Lung (tissue), 17 donors: ENCODE measurements at places on chromosomes 7 and 10.

GRCh38 chr10:14378387-14378960, 47.8 kb upstream of the FRMD4A start:
- H3K27me3 ChIP-seq, result no peaks in the 10 kb centered on the region
- no peak overlapping the region for H3K4me3 ChIP-seq
- DNase-seq, result no peak
- H3K36me3 ChIP-seq, result no peaks in the 10 kb centered on the region
- no peaks in the 10 kb centered on the region for H3K4me1 ChIP-seq

DNA sequence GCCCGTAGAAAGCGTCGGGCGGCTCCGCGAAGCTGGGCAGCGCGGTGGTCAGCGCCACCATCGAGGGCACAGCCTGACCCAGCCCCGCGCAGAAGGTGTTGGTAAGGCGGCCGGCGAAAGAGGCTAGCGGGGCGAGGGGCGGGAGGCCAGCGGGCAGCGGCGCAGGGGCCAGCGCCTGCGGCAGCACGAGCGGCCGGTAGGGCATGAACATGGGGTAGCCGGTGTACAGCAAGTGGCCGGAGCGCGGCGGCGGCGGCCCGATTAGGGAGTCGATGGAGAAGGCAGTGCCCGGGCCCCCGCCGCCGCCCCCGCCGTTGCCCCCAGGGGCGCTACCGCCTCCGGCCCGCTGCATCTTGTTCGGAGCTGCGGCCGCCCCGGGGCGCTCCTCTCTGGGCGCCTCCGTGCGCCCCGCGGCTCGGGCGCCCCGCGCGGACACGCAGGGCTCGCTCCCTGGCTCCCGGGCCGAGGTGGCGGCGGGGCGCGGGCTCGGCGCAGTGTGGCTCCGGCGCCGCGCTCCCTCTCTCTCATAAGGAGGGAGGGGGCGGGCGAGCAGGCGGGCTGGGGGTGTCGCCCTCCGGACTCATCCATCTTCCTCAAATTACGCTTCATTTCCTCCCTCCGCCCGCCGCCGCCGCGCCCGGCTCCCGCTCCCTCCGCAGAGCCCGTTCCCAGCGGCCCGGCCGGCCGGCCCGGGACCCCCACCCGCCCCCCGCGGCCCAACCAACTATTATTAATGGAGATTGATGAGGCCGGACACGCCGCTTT, at the start of gene GBX1:
Gene GBX1 (minus strand): TSS at position 498 of the 765 bp plus-strand sequence. CDS start 146 bp downstream, at position 352.
- H3K27me3 ChIP-seq, result peaks cover 61% of the 10 kb centered on the region
- DNase-seq, result peak; percentile 78
- H3K4me3 ChIP-seq, result peak within 1 kb of the TSS; percentile 28
- H3K27ac ChIP-seq, result no peak within 1 kb of the TSS
- H3K36me3 ChIP-seq, result no peaks in the 10 kb centered on the region

GRCh38 chr7:78487464-78487863, 688.9 kb downstream of the PHTF2 start:
- H3K36me3 ChIP-seq, result no peaks in the 10 kb centered on the region
- H3K27me3 ChIP-seq, result no peaks in the 10 kb centered on the region
- no peak overlapping the region for H3K4me3 ChIP-seq

GRCh38 chr10:20417791-20418190, 479.3 kb downstream of the NEBL start:
- no peaks in the 10 kb centered on the region for H3K27me3 ChIP-seq
- DNase-seq, result no peak
- H3K27ac ChIP-seq, result no peak overlapping the region
- H3K36me3 ChIP-seq, result no peaks in the 10 kb centered on the region

- no peak overlapping the region for H3K4me3 ChIP-seq
- H3K36me3 ChIP-seq, result no peaks in the 10 kb centered on the region
- DNase-seq, result no peak
- H3K27me3 ChIP-seq, result no peaks in the 10 kb centered on the region
- no peak overlapping the region for H3K27ac ChIP-seq
- H3K4me1 ChIP-seq, result no peaks in the 10 kb centered on the region
Measured at GRCh38 chr7:696812-697551, 29.5 kb upstream of the DNAAF5 start.

- no peak overlapping the region for H3K27ac ChIP-seq
- no peak overlapping the region for H3K4me3 ChIP-seq
- H3K4me1 ChIP-seq, result peaks cover 8% of the 10 kb centered on the region
- peak; percentile 43 for DNase-seq
Measured at GRCh38 chr10:71575934-71576801, 143.4 kb downstream of the C10orf105 start.

DNA sequence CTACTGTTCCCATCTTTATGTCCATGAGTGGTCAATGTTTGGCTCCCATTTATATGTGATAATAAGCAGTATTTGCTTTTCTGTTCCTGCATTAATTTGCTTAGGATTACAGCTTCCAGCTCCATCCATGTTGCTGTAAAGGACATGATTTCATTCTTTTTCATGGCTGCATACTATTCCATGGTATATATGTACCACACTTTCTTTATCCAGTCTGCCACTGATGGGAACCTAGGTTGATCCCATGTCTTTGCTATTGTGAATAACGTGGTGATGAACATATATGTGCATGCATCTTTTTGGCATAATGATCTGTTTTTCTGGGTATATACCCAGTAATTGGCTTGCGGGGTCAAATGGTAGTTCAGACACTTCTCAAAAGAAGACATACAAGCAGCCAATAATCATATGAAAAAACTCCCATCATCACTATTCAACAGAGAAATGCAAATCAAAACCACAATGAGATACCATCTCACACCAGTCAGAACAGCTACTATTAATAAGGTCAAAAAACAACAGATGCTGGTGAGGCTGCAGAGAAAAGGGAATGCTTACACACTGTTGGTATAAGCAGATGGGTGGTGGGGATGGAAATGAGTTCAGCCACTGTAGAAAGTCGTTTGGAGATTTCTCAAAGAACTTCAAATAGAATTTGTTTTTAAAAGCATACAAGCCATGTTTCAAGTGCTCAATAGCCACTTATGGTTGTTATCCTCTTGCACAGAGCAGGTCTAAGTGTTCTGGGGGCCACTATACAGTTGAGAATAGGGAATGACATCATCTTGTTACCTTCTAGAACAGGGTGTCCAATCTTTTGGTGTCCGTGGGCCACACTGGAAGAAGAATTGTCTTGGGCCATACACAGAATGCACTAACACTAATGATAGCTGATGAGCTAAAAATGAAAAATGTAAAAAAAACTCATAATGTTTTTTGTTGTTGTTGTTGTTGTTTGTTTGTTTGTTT, 23.2 kb upstream of the SDK1 start:
- no peak overlapping the region for H3K27ac ChIP-seq
- no peak overlapping the region for H3K4me3 ChIP-seq
- no peaks in the 10 kb centered on the region for H3K27me3 ChIP-seq
- H3K36me3 ChIP-seq, result no peaks in the 10 kb centered on the region
- peaks cover 6% of the 10 kb centered on the region for H3K4me1 ChIP-seq

DNA sequence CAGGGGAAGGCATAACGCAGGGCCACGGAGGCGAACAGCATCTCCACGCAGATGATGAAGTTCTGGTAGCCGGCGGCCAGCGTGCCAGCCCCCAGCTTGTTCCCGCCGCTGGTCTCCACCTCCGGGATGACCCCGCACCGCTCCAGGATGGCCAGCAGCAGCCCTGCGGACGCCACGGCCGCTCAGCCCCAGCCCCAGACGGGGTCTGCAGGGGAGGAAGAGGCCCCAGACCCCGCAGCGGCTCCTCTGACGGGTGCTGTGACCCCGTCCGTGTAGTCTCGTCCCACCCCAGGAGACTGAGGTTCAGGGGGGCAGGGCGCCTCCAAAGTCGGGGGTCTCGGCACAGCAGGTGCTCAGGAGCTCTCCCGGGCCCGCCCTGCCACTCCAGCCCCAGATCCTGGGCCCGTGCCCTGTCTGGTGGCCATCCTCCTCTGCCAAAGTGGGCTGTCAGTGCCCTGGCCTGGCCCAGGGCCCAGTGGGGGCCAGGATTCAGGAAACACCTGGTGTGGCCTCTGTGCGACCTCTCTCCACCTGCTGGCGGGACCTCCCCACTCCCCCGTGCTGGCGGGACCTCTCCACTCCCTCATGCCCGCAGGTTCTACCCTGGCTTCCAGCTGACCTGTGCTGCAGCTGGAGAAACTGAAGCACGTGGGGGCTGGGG, 8.1 kb downstream of the TMEM184A start:
- DNase-seq, result no peak
- no peaks in the 10 kb centered on the region for H3K27me3 ChIP-seq
- H3K36me3 ChIP-seq, result no peaks in the 10 kb centered on the region
- H3K4me1 ChIP-seq, result no peaks in the 10 kb centered on the region

DNA sequence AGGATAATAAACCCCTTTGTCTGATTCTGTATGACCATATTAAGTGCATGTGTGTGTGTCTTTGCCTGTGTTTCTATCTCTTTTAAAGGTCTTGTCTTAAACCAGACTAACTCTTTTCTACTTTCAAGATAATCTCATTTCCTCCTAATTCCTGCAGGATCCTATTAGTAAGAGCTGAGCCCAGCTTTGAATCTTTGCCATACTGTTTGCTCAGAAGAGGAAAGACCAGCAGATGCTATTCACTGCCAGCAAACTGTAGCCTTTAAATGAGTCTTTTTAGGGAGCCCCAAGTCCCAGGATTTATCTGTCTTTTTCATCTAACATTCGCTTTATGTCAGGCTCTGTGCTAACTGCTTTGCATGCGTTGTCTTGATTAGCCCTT, 2.9 kb downstream of the GPR158 start:
- H3K36me3 ChIP-seq, result no peaks in the 10 kb centered on the region
- DNase-seq, result no peak
- H3K27ac ChIP-seq, result no peak overlapping the region
- H3K27me3 ChIP-seq, result peaks cover 33% of the 10 kb centered on the region
- peaks cover 6% of the 10 kb centered on the region for H3K4me1 ChIP-seq
- no peak overlapping the region for H3K4me3 ChIP-seq

DNA sequence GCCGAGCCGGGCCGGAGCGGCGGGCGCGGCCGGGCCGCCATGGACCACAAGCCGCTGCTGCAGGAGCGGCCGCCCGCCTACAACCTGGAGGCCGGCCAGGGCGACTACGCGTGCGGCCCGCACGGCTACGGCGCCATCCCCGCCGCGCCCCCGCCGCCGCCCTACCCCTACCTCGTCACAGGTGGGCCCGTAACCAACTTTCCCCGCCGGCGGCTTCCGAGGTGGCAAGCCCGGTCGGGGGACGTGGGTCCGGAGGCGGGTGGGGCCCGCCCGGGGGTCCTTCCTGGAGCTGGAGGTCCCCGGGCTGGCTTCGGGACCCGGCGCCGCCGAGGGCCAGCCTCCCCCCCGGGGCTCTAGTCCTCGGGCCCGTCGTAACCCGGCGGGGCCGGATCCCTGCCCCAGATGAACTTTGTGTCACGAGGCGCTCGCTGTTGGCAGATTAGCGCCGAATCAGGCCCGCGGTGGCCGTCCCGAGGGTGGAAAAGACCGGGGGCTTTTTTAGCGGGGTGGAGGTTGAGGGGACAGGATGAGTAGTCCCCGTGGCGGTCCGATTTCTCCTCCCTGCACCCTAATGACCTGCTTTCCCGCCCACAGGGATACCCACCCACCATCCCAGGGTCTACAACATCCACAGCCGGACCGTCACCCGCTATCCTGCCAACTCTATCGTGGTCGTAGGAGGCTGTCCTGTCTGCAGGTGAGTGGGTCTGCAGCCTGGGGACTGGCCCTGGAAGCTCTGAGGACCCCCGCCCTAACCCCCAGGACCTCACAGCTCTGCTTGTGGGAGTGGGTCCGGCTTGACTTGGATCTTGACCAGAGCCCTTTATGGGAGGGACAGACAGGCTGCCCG, 496 bp downstream of the BRI3 start:
- peak; percentile 16 for DNase-seq
- H3K36me3 ChIP-seq, result no peaks in the 10 kb centered on the region
- H3K27me3 ChIP-seq, result no peaks in the 10 kb centered on the region
- peak overlapping the region; percentile 95 for H3K4me3 ChIP-seq
- peaks cover 10% of the 10 kb centered on the region for H3K4me1 ChIP-seq

GRCh38 chr10:20075713-20076112, 259.5 kb downstream of the PLXDC2 start:
- H3K4me3 ChIP-seq, result no peak overlapping the region
- H3K27me3 ChIP-seq, result no peaks in the 10 kb centered on the region
- no peaks in the 10 kb centered on the region for H3K4me1 ChIP-seq
- H3K36me3 ChIP-seq, result peaks cover 18% of the 10 kb centered on the region

- H3K36me3 ChIP-seq, result peaks cover 12% of the 10 kb centered on the region
- H3K27ac ChIP-seq, result peak overlapping the region; percentile 33
- no peak for DNase-seq
- peaks cover 27% of the 10 kb centered on the region for H3K4me1 ChIP-seq
- no peak overlapping the region for H3K4me3 ChIP-seq
- no peaks in the 10 kb centered on the region for H3K27me3 ChIP-seq
Measured at GRCh38 chr10:103905441-103905840, 12.5 kb downstream of the STN1 start.

DNA sequence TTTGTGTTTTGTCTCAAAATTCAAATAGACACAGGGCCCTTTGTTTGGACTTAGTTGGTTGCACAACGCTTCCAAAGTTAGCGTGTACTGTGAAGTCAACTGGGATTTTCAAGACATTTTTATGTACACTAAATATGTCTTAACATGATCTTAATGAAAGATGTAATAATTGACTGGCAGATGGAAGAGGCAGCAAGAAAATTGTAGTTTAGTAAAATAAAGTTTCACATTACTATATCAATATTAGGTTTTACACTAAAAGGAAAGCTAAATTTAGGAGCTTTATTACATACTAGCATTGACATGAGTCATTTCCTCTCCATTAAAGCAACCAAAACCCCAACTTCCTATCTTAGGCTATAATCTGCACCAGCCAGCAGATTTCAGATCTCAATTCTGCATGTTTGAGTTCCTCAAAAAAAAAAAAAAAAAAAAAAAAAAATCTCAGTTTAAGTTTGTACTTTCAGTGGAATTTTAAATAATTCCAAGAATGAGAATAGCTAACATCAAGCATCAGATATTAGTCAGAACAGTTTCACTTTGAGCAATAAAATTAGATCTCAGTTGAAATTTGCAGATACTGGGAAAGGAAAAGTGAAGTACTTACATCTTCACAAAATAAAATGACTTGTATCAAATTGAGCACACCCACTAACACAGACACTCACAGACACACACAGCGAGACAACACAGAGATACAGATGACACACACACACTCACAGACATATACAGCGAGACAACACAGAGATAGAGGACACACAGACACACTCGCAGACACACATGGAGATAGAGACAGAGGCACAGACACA, 346.6 kb upstream of the KLF6 start:
- peak overlapping the region; percentile 87 for H3K27ac ChIP-seq
- DNase-seq, result peak; percentile 49
- no peaks in the 10 kb centered on the region for H3K36me3 ChIP-seq
- no peak overlapping the region for H3K4me3 ChIP-seq
- H3K4me1 ChIP-seq, result peaks cover 8% of the 10 kb centered on the region

DNA sequence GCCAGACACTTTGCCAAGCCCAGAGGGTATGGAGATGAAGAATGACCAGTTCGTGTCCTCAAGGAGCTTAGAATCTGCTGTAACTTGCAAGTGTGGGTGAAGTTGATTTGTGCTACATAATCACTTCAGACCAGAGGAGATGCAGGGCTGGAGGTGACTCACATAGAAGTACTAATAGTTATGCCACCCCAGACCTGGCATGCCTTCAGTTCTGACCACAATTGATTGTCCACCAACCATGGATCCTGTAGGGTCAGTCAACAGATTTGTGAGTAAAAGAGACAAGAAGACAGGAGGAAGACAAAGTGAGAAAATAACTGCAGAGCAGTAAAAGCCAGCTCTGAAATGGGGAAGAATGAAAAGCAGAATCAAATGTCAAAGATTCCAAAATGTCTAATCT, 51.2 kb upstream of the BMPER start:
- H3K27ac ChIP-seq, result no peak overlapping the region
- no peak overlapping the region for H3K4me3 ChIP-seq
- H3K4me1 ChIP-seq, result peaks cover 2% of the 10 kb centered on the region
- DNase-seq, result no peak
- H3K27me3 ChIP-seq, result no peaks in the 10 kb centered on the region

- DNase-seq, result no peak
- H3K4me3 ChIP-seq, result no peak overlapping the region
- no peaks in the 10 kb centered on the region for H3K36me3 ChIP-seq
- H3K4me1 ChIP-seq, result no peaks in the 10 kb centered on the region
- H3K27me3 ChIP-seq, result no peaks in the 10 kb centered on the region
Measured at GRCh38 chr10:43430926-43431663, 5.8 kb upstream of the ZNF487 start.
